ENCODE measurements at places on chromosomes 2 and 18. TPM values are rescaled to one million over a fixed set of nuclear protein-coding genes. Genes with fewer than 3 reads are reported as not detected.

- no peak for DNase-seq
Measured at GRCh38 chr2:37325625-37326071, 1.0 kb upstream of the PRKD3 start.

GRCh38 chr2:24871852-24872333, 48.1 kb downstream of the ADCY3 start:
- DNase-seq, result peak; percentile 43

- DNase-seq, result no peak
Measured at GRCh38 chr18:14921031-14921430, 173.1 kb downstream of the ANKRD30B start.

Gene PLA2R1
- 0.89 TPM for total RNA-seq

GRCh38 chr2:95366514-95366913, 36.0 kb upstream of the FAHD2A start:
- no peak for DNase-seq

Gene SSB
- total RNA-seq, result 110 TPM

DNA sequence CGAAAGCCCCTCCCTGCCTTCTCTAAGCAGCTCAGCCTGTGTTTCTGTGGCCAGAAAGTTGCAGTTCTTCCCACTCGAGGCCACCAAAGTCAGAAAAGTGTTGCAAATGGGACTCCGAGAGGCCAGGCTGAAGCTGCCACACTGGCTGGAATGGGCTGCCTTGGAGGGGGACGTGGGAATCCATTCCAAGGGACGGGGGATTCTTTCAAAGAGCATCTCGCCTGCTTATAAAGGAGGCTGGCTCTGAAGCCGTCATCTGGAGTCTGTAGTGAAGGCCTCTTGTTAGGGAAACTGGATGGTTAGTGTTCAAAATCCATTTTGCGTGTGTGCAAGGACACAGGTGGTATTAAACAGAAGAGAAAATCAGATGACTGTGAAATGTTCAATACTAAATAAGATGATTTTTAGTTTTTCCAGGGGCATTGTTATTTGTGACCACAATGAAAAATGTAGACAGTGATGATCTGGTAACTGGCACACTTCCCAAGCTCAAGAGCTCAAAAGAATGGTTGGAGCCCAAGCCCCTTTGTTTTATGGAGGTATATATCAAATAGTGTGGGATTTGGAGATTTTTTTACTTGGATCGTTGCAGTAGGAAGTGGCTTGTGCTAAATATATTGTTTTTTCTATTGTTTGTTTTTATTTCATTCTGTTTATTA, 782 bp downstream of the FAM228B start:
- DNase-seq, result no peak

DNA sequence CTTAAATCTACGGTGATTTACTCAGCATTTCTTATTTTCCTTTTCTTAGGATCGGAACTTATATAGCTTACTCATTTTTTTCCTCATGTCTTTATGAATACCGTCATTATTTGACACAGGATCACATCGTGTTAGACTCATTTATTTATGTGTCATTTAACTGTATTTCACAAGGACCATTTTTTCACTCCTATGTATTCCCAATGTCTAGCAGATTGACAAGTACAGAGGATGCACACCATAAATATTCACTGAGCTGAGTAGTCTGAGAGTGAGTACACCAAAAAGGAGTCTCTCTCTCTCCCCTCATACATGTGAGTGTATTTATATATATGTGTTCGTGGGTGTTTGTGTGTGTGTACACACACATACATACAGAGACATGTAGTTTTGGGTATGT, 573.5 kb downstream of the RNF144A start:
- no peak for DNase-seq

DNA sequence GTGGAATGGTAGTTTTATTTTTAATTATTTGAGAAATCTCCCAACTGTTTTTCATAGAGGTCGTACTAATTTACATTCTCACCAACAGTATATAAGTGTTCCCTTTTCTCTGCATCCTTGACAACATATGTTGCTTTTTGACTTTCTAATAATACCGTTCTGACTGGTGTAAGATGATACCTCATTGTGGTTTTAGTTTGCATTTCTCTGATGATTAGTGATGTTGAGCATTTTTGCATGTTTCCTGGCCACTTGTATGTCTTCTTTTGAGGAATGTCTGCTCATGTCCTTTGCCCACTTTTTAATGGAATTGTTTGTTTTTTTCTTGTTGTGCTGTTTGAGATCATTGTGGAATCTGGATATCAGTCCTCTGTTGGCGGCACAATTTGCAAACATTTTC, 242.5 kb downstream of the ZNF521 start:
- DNase-seq, result no peak

Gene CRYGD
- 5.5 TPM for total RNA-seq

Gene OTOF
- total RNA-seq, result 0.14 TPM

DNA sequence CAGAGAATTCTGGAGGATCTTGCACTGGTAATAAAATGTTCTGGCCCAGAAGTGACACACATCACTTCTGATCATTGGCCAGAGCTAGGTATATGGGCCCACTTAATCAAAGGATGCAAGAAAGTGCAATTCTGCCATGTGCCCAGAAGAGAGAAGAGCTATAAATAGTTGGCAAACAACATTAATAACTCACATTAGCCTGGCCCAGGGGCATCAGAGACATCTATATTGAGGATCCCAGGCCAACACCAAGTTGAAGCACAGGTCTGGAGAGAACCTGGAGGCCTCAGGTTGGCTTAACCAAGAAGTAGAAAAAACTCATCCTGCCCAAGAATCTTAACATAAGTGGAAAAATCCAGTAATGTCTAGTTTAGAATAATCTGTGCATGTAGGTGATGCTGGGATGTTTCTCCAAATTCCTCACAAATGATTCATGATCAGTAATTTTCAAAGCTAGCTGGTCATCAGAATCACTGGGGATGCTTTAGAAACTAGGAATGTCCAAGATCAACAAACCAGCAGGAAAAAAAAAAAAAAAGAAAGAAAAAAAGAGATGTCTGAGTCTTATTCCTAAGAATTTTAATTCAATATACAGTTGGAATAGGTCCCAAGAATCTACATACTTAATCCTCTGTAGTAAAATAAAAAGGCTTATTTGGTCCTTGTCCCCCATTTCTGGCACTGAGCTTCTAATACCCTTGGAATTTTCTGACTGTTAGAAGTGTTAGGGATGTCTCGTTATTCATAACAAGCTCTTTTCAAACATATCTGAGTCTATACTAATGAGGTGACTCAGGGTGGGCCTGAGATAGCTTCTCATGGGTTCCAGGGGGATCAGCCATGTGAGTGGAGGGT, 35.0 kb upstream of the EVA1A start:
- no peak for DNase-seq

DNA sequence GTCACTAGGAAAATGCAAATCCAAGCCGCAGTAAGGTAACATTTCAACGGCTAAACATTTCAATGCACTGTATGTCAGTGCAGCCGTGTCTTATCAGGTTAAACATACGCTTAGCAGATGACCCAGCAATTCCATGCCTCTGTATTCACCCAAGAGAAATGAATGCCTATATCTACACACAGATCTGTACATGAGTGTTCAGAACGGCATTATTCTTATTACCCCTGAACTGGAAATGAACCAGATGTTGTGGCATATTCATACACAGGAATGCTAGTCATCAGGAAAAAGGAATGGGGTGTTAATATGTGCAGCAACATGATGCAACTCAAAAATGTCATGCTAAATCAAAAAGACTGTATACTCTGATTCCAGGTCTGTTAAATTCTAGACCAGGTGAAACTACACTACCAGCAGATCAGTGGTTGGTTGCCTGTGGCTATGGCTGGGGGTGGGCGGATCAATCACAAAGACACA, 80.4 kb upstream of the RPL31 start:
- DNase-seq, result no peak

GRCh38 chr2:101038455-101039255, 36.6 kb downstream of the RPL31 start:
- peak; percentile 74 for DNase-seq

Gene TMEM247
- total RNA-seq, result not detected

Gene MYO1B
- 47.4 TPM for total RNA-seq

Gene DCDC2C
- total RNA-seq, result not detected

Gene ELOA2
- not detected for total RNA-seq

Gene HRH4
- not detected for total RNA-seq
